ENCODE measurements at places on chromosomes 5 and 9.
A peak's percentile ranks its signal among the peaks of the same experiment; 100 is the strongest.

- no peak for DNase-seq
Measured at GRCh38 chr5:83817591-83817990, 96.9 kb upstream of the HAPLN1 start.

GRCh38 chr5:107950776-107951175, 280.0 kb upstream of the EFNA5 start:
- DNase-seq = no peak

- DNase-seq = no peak
Measured at GRCh38 chr5:125202353-125202752, 455.9 kb upstream of the ZNF608 start.

GRCh38 chr5:116265471-116265870, 180.6 kb downstream of the COMMD10 start:
- no peak for DNase-seq

- no peak for DNase-seq
Measured at GRCh38 chr9:126031116-126031515, 283.9 kb downstream of the PBX3 start.

- DNase-seq = no peak
Measured at GRCh38 chr9:134195558-134195957, 31.2 kb upstream of the RNU6ATAC start.

- peak; percentile 4 for DNase-seq
Measured at GRCh38 chr5:78509145-78509865, 139.3 kb downstream of the LHFPL2 start.

DNA sequence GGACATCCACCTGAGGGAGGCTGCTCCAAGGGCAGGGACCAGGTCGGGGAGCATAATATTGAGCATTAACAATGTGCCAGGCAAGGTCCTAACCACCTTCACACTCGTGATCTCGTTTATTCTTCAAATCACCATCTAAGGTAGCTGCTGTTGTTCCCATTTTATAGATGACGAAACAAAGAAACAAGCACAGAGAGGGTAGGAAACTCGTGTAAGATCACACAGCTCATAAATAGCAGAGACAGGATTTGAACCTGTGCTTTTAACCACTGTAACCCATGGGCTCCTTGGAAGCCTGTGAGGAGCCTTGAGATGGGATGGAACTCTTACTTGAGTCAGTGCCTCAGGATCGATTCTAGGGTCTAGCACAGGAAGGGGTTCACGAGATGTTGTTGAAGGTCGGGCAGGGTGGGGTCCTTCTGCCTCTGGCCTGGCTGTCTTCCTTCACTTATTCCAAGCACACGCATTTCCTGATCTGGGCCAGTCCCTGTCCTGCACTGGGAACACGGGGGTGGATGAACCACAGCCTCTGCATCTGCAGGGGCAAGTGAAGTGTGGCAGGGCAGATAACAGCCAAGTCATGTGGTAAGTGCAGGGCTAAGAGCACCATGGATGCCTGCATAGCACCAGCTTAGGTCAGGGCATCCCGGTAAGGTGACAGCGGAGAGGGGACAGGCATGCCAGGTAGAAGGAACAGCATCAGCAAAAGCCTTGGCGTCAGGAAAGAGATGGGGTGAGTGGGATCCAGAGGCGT, 188.1 kb downstream of the MELK start:
- DNase-seq = no peak

- no peak for DNase-seq
Measured at GRCh38 chr9:76245518-76245917, 148.7 kb downstream of the RFK start.

- no peak for DNase-seq
Measured at GRCh38 chr5:171895081-171895480, 109.5 kb downstream of the SMIM23 start.

- no peak for DNase-seq
Measured at GRCh38 chr5:55577353-55578060, 42.7 kb upstream of the PLPP1 start.

DNA sequence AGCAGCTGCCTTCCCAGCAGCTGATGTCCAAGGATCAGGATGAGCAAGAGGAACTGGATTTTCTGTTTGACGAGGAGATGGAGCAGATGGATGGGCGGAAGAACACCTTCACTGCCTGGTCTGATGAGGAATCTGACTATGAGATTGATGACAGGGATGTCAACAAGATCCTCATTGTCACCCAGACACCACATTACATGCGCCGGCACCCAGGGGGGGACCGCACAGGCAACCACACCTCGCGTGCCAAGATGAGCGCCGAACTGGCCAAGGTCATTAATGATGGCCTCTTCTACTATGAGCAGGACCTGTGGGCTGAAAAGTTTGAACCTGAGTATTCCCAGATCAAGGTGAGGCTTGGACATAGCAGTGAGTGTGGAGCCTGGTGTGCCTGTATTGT, 46.9 kb downstream of the LARP1 start:
- no peak for DNase-seq

Measured in activated naive CD8-positive, alpha-beta T cell treated with anti-CD3 and anti-CD28 coated beads, Interleukin-2, amount 50 U/mL, for 24 hours (primary cell).